Aorta (tissue), 5 donors: ENCODE measurements at places on chromosomes 3 and 15. TPM values are rescaled to one million over a fixed set of nuclear protein-coding genes. Genes with fewer than 3 reads are reported as not detected.

DNA sequence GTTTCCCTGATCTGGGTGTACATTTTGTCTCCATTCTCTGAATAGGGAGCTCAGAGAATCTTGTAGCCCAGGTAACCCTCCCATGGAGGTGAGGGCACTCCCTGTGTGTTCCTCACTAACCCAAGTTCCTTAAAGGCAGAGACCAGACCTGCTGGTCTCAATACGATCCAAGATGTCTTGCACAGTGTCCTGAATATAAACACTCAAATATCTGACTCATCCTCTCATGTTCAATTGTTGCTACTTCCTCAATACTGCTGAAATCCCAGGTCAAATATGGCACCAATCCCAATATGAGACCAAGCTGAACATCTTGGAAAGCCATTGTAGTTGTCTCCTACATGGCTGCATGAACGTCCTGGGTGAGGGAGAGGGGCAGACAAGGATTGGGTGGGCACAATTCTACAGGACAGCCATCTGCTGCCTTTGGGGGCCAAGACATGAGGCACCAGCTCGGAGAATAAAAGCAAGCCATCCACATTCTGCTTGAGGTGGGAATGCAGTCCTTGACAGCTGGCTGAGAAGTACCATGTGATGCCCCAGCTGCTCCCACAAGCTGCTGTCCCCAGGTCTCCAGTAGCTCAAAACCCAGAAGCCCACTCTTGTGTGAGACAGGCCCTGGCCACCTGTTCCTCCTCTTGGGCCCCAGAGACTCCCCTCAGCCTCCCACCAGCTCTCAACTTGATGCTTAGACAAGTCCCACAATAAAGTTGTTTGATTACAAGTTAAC is 18.2 kb downstream of the TBC1D2B start:
- H3K4me1 ChIP-seq, result peaks cover 8% of the 10 kb centered on the region
- DNase-seq, result no peak
- H3K4me3 ChIP-seq, result no peak overlapping the region
- H3K27me3 ChIP-seq, result no peaks in the 10 kb centered on the region
- H3K36me3 ChIP-seq, result no peaks in the 10 kb centered on the region

DNA sequence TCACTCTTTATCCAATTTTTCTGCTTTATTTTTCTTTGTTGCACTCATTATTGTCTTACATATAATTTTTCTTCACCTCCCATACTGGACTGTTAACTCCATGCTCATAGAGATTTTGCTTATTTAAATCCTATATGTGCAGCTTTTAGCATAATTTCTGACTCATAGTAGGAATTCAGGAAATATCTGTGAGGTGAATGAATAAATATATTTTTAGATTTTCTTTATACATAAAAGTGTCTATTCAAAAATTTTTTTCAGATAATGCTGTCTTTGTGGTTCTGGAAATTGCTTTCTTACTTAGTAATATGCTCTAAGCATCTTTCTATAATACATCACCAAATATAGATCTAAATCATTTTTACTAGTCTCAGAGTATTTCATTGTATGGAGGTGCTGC is 191.8 kb upstream of the SUCLG2 start:
- no peaks in the 10 kb centered on the region for H3K4me1 ChIP-seq
- no peak overlapping the region for H3K4me3 ChIP-seq
- no peak for DNase-seq
- no peaks in the 10 kb centered on the region for H3K36me3 ChIP-seq
- no peaks in the 10 kb centered on the region for H3K27me3 ChIP-seq

GOLGA6L10 gene
- 2.8 TPM for total RNA-seq

UMPS gene
- total RNA-seq, result 15.6 TPM

SNTN gene
- not detected for total RNA-seq
